SJCRH30 (cell line): ENCODE measurements at places on chromosomes 11 and 22.

GRCh38 chr11:2575591-2576051 lies 124.2 kb downstream of the KCNQ1OT1 start:
- no peak for DNase-seq

GRCh38 chr11:127074151-127074761 lies 73.7 kb upstream of the KIRREL3 start:
- peak; percentile 77 for DNase-seq

DNA sequence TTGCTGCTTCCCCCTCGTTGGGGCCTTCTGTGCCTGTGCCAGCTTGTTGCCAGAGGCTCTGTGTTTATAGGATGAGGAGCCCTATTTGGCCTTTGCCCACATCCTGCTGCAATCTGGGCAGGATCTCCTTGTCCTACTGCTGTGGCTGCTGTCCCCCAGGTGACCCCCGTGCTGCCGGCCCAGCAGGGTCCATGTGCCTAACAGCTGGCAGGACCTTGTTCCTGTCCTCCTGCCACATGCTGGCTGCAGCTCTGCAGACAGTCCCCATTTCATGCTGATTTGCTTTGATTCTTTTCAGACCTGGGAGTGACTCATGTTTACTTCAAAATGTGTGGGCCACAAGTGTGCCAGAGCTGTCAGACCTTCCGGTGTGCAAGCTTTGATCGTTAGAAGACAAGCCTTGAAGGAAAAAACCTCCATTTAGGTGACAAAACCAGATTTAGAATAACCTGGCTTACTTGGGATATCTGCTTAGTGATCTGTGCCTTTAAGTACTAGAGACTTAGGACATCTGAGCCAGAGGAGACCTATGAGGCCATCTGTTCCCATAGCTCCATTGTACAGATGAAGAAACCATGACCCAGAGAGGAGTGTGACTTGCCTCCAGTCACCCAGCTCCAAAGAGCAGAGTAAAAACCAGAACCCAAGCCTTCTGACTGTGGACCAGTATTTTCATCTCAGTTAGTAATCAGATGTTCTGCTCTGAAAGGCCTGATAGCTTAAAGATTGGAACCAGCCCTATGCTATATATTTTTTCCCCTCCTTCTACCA lies 11.1 kb downstream of the NAV2 start:
- DNase-seq: peak; percentile 92

- DNase-seq: no peak
These were observed 175.5 kb upstream of the NCAM1 start for GRCh38 chr11:112785719-112786118.

- no peak for DNase-seq
These were observed 260.2 kb upstream of the NARS2 start for GRCh38 chr11:78834886-78835285.

DNA sequence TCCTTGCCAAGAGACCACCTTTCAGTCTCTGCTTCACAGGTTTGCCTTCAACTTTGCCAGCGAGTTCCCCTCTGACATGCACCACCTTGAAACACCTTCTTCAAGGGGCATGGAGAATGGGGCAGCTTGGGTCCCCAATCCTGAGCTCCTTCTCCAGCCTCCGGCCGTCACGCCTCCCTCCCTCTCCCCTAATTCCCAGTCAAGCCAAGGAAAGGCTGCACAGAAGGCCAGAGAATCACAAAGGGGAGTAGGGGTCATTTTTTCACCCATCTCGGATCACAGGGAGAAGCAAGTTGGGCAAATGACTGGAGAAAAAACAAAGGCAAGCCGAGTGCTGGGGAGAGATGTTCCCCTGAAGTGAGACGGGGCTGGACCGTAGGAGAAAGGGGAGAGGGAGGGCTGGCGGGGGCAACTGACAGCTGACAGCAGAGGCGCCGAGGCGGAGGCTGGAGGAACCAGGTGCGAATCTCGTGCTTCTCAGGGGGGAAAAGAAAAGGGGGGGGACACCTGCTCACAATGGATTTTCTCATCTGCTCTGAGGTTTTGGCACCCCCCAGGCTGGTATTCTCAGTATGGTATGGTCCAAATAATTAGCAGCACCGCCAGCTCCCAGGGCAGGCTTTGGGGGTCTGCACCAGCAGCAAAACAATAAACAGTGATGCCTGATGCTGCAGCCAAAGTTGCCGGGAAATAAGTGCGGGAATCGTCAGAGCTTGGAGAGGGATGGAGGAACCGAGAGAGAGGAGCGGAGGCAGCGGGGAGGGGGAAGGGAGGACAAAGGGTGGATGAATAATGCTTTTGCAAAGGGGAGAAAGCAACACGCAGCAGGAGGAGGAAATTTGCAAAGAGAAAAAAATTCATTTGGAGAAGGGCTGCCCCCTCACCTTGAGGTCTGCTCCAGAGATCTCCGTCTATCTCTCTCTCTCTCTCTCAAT lies 644 bp downstream of the YPEL4 start:
- peak; percentile 64 for DNase-seq

DNA sequence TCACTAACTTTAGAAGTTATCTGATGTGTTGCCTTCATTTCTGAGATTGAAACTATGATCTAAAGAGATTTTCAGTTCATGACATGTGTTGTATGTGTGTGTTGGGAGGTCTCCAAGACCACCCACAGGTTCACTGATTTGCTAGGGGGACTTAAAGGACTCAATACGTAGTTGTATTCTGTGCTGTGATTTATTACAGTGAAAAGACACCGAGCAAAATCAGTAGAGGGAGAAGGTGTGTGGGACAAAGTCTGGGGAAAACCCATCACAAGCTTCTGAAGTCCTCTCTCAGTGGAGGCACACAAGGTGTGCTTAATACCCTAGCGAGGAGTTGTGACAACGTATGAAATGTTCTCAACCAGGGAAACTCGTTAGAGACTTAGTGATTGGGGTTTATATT lies 35.6 kb downstream of the RNF169 start:
- DNase-seq: peak; percentile 54

GRCh38 chr11:44604171-44604581 lies 38.7 kb downstream of the CD82 start:
- DNase-seq: no peak

- DNase-seq: no peak
These were observed 42.8 kb downstream of the PACS1 start for GRCh38 chr11:66112601-66113499.

- DNase-seq: no peak
These were observed 408.8 kb downstream of the CTTN start for GRCh38 chr11:70807195-70807543.

- peak; percentile 35 for DNase-seq
These were observed 136.3 kb downstream of the PKNOX2 start for GRCh38 chr11:125300791-125301218.

- DNase-seq: no peak
These were observed 4.7 kb downstream of the LMF2 start for GRCh38 chr22:50502628-50503474.

GRCh38 chr11:106463154-106463553 lies 385.7 kb downstream of the AASDHPPT start:
- DNase-seq: no peak

DNA sequence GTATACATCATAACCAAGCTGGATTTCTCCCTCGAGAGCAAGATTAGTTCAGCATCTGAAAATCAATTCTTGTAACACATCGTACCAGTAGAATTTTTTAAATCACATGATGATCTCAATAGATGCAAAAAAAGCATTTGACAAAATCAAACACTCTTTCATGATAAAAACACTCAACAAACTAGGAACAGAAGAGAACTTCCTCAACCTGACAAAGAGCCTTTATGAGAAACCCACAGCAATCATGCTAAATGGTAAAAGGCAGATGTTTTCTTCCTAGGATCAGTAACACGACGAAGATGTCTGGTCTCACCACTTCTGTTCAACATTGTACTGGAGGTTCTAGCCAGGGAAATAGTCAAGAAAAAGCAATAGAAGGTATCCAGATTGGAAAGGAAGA lies 34.1 kb upstream of the TMPRSS4 start:
- DNase-seq: no peak

GRCh38 chr11:113773092-113773415 lies 438 bp downstream of the ZW10 start:
- peak; percentile 44 for DNase-seq

DNA sequence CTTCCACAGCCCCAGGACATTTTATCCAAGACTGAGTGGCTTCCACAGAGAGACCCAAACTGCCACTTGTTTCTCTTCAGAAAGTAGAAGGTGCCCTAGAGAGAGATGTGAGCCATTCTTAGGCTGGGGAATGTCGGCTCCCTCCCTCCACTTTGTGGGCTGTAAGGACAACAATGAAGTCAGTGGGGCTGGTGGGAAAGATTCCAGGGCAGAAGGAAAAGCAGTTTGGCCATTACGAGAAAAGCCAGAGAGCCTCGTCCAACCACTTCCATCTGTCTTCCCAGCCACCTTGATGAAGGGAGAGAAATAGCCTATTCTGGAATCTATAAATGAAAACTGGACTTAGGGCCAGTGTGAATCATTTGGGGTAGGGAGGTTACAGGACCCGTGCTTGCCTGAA lies 382.5 kb downstream of the NXPE2 start:
- DNase-seq: no peak

GRCh38 chr11:3879967-3880542 lies 24.6 kb downstream of the STIM1 start:
- DNase-seq: no peak

DNA sequence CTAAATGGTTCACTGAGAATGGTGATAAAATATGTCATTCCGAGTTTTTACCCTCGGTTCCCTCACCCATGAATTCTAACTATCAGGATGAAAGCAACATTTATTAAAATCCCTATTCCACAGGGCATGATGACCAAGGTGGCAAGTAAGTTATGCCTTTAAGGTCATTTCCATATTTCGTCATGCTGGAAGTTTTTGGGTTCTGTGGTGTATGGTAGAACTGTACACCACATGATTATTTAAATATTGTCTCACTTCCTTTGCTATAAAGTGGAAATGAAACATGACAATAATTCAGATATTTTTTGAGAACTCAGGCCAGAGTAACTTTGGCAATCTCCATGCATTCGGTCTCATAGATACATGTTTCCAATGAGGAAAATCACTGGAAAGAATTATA lies 68.5 kb upstream of the CARD18 start:
- DNase-seq: no peak

DNA sequence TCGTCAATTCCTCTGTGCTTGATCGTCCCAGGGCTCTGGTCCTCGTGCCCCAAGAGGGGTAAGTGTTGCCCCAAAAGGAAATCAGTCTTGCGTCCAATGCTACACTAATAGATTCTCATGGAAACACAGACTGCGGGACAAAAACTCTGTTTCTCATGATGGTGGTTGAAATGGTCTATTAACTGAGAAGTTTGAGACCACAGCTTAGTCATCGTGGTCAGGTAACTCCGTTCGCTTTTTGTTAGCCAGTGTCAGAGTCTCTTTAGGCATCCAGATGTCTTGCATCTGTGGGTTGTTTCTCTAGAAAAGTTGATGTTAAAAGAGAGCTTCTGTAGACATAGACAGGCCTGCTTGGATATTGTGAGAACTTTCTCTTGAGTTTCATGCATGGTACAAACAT lies 104.6 kb upstream of the SORL1-AS1 start:
- DNase-seq: no peak

DNA sequence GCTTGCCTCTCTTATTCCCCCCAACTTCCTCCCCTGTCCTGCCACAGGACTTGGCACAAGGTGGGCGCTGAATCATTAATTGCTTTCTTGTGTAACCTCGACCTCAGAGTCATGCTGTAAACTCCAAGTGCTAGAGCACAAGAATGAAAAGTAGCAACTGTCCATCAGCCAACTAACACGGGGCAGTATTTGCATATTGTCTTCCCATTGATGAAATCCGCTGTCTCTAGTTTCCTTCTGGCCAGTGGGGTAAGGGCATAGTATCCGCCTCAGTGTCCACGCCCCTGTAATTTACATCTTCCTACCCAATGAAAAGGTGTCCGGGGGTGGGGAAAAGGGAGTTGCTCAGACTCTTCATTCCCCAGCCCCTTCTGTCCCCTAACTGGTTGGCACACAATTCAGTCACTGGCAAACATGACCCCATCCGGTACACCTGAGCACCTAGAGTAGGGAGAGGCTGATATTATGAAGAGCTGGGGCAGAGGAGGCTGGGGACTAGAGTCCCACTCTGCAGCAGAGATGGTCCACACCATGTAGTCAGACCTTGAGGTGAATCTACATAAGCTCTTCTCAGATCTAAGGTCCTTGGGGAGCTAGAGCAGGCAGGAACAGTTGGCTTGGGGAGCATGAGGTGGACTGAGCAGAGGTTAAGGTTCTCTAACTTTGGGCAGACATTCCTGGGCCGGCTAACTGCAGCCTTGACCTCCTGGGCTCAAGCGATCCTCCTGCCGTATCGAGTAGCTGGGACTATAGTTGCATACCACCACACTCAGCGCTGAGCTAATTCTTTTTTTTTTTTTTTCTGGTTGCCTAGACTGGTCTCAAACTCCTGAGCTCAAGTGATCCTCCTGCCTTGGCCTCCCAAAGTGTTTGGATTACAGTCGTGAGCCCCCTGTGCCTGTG lies 6.8 kb upstream of the GGA1 start:
- peak; percentile 71 for DNase-seq

GRCh38 chr11:118622376-118623268 lies 15.2 kb downstream of the PHLDB1 start:
- peak; percentile 93 for DNase-seq

GRCh38 chr11:119552106-119552485 lies 129.1 kb upstream of the THY1 start:
- DNase-seq: no peak

GRCh38 chr11:5528495-5528894 lies 12.0 kb upstream of the UBQLNL start:
- DNase-seq: no peak

GRCh38 chr22:17135153-17135760 lies 14.1 kb upstream of the TMEM121B start:
- no peak for DNase-seq

GRCh38 chr11:134393638-134394037 lies 18.4 kb downstream of the B3GAT1 start:
- DNase-seq: peak; percentile 11

GRCh38 chr11:70699294-70700221 lies 301.2 kb downstream of the CTTN start:
- DNase-seq: peak; percentile 48

DNA sequence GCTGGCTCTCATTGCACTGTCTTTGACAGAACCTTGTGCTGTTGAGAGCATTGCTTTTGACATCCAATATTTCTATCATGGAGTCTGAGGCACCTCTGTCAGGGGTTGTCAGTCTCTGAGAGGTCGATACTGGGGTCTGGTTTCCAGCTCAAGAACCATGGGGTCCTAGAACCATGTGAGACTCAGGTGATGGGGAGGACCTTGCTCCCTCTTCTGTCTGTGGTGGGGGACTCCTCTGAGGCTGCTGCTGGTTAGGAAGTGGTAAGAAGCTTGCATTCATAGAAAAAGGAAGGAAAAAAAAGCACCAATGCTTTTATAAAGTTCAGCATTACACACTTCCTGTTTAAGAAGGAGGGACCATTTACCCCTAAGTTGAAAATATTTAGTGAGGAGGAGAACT lies 91.8 kb upstream of the CD44 start:
- no peak for DNase-seq

GRCh38 chr11:117907276-117908108 lies 21.7 kb downstream of the TMPRSS13 start:
- DNase-seq: peak; percentile 86

DNA sequence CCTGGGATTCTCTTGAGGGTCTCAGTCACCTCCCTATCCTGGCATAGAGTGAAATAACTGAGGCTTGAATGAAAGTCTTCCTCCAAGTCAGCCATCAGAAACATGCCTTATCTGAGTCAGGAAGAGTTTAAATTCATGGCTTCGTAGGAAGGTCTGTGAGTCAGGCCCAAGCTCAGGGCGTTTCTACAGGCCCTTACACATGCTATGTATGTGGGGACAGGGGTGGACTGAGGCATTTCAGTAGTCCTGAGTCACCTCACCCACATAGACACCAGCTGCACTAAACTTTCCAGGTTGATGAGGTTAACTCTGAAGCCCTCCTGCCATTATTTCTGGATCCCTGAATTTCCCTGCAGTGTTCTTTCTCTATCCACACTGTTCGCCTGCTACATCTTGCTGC lies 134.6 kb upstream of the RCN1 start:
- DNase-seq: no peak
